ENCODE measurements at places on chromosomes 6 and 20.

- DNase-seq = no peak
- H3K4me3 ChIP-seq = no peak overlapping the region
- peaks cover 2% of the 10 kb centered on the region for H3K4me1 ChIP-seq
- H3K27me3 ChIP-seq = no peaks in the 10 kb centered on the region
- H3K27ac ChIP-seq = no peak overlapping the region
- no peaks in the 10 kb centered on the region for H3K36me3 ChIP-seq
Measured at GRCh38 chr20:15241681-15242080, 904.3 kb upstream of the FLRT3 start.

DNA sequence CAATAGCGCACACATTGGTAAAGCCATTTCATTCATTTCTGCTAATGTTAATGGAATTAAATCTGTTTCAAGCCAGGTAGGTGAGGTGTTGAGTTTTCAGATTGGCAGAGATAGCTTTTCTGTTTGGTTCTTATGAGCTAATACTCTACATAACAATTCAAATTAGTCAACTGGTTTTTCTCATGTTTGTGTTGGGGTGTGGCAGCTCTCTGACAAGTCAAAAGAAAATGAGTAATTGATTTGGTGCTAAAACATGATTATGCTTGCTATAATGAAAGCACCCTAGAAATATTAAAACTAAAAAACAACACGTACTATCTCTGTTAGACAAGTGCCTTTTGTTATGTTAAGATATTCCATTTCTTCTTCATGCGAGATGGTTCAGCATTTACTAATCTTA, 13.6 kb downstream of the PPP1R14C start:
- peaks cover under 1% of the 10 kb centered on the region for H3K4me1 ChIP-seq
- no peak overlapping the region for H3K4me3 ChIP-seq
- H3K27me3 ChIP-seq = peaks cover 15% of the 10 kb centered on the region
- DNase-seq = no peak

DNA sequence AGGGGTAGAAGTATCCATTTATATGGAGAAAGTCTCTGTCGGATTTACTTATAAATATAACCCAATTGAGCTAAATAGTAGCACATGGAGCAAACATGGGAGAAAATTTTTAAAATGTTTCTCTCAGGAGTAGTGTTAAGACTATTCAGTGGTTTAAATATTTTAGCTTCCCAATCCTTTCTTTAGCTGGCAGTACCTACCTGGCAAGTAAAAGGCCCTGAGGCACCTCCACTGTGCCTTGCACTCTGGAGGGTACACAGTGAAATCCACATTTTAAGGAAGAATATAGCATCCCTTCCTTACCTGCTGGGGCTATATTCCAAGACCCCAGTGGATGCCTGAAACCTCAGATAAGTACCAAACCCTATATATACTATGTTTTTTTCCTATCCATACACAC, 124.2 kb downstream of the KLHL32 start:
- peaks cover 8% of the 10 kb centered on the region for H3K4me1 ChIP-seq
- H3K27ac ChIP-seq = no peak overlapping the region
- H3K27me3 ChIP-seq = no peaks in the 10 kb centered on the region
- no peak overlapping the region for H3K4me3 ChIP-seq
- H3K36me3 ChIP-seq = no peaks in the 10 kb centered on the region

DNA sequence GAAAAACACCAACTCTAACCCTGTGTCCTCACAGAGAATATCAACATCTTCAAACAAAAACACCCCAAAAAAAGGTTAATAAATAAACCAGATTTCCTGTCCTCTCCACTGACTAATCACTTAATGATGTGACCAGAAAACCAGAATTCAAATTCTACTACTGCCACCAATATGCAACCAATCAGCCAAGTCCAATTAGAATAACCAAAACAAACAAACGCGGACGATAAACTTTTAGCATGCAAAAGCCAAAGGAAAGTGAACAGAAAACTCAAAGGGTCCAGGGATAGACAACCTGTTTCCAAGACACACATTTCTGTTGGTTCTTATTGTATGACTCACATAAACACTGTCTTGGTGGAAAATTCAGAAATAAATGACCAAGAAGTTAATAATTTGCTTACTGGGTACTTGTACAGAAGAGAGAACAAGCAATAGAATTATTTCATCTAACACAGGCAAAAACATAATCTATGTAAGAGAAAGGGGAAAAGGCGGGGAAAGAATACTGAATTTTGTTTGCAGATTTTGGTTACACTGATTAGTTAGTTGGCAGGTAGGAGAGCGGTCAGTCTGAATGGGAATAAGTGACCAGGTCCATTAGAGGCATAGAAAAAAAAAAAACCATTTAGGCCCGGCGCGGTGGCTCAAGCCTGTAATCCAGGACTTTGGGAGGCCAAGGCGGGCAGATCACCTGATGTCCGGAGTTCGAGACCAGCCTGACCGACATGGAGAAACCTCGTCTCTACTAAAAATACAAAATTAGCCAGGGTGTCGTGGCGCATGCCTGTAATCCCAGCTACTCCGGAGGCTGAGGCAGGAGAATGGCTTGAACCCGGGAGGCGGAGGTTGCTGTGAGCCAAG, 34.1 kb downstream of the HFE start:
- peak overlapping the region; percentile 92 for H3K27ac ChIP-seq
- H3K4me1 ChIP-seq = peaks cover 24% of the 10 kb centered on the region
- H3K4me3 ChIP-seq = peak overlapping the region; percentile 16
- H3K36me3 ChIP-seq = peaks cover 18% of the 10 kb centered on the region
- DNase-seq = no peak

DNA sequence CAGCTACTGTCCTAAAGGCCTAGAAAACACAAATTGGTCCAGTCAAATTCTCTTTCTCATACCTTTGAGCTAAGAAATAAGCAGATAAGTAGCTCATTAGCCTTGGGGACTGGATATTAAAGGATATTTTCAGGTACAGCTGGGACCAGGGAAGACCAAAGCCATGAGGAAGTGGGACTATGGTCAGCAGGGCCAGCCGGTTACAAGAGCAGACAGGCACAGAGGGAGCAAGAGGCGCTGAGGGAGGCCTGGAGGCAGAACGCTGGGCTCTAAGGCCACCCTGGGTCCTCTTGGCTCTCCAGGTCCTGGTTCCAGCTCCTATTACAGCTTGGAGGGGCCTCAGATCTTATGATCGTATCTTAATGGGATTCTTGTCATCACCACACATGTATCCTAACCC, 88.5 kb upstream of the KCNK16 start:
- DNase-seq = no peak
- H3K4me1 ChIP-seq = peaks cover 6% of the 10 kb centered on the region
- H3K27ac ChIP-seq = no peak overlapping the region
- no peak overlapping the region for H3K4me3 ChIP-seq
- no peaks in the 10 kb centered on the region for H3K27me3 ChIP-seq

DNA sequence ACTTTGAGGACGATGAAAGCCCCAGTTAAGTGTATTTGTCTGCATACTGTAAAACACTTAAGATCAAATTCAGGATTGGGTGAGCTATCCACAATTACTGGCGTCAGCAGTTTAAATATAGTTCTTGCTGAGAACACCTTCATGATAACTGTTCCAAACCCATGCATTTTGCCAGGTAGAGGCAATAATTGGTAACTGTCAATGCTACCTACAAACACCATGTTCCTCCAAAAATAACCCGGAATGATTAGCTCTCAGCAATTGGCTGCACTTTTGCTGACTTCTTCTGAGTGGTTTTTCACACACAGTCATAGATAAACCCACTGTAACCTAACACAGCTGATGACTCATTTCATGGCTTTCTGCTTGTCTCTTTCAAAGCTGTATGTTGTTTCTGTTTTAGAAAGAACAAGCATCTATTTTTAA, 1358.6 kb upstream of the GJE1 start:
- H3K27ac ChIP-seq = no peak overlapping the region
- no peaks in the 10 kb centered on the region for H3K27me3 ChIP-seq
- peaks cover 16% of the 10 kb centered on the region for H3K36me3 ChIP-seq
- H3K4me3 ChIP-seq = no peak overlapping the region
- H3K4me1 ChIP-seq = no peaks in the 10 kb centered on the region

GRCh38 chr6:128303870-128304269, 216.5 kb downstream of the PTPRK start:
- H3K4me3 ChIP-seq = no peak overlapping the region
- no peaks in the 10 kb centered on the region for H3K27me3 ChIP-seq
- DNase-seq = no peak
- H3K27ac ChIP-seq = no peak overlapping the region

DNA sequence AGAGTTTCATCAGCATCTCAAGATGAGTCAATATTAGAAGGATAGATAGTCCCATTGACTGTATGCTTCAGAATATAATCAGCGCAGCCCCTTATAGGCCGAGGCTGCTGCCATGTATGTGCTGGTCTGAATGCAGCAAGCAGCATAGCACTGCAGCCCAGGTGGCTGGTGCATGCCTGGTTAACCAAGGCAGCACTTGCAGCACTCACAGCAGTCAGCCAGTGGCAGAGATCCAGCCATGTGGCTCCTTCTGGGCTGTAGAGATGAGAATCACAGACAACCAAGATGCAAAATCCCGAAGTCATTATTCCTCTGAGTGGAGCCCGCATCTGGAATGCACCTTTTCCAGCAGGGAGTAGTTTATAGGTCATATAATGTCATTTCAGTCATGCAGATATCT, 251.9 kb downstream of the UST start:
- H3K27ac ChIP-seq = no peak overlapping the region
- DNase-seq = no peak
- peaks cover 24% of the 10 kb centered on the region for H3K4me1 ChIP-seq
- no peak overlapping the region for H3K4me3 ChIP-seq
- peaks cover 62% of the 10 kb centered on the region for H3K36me3 ChIP-seq
- no peaks in the 10 kb centered on the region for H3K27me3 ChIP-seq

DNA sequence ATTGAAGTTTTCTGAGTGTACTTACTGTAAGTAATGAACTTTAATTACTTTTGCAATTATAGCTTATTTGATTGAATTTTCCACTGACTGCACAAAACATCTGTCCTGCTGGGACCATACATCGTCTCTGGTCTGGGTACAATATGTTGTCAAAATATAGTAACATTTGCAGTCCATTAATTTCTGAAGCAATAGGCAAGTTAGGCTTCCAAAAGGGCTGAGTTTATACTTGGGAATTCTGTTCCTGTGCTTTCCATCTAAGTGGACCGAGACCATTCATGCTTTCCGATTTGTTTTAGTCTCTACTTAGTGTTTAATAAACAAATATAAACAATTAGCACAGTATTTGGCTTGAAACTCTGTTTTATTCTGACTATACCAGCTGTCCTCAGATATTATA, 139.3 kb downstream of the RFPL4B start:
- H3K27ac ChIP-seq = no peak overlapping the region
- no peaks in the 10 kb centered on the region for H3K27me3 ChIP-seq
- H3K36me3 ChIP-seq = no peaks in the 10 kb centered on the region
- no peak overlapping the region for H3K4me3 ChIP-seq

DNA sequence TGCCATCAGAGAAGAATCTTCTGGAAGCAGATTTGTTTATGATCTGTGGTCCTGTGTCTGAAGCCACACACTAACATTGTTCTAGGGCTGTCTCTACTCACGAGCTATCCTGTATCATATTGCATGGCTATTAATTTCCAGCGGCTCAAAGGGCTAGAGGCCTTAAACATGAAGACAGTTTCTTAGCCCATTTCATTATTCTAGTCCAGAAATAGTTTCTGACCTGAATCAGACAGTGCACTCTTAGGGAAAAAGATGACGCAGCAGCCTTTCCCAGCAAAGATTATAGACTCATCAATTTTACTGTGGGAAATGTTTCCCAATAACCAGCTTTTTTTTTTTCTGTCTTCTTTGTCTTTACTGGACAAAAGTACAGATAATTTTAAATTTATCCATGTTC, 105.3 kb upstream of the SUPT3H start:
- H3K27ac ChIP-seq = no peak overlapping the region
- DNase-seq = no peak
- no peaks in the 10 kb centered on the region for H3K4me1 ChIP-seq

DNA sequence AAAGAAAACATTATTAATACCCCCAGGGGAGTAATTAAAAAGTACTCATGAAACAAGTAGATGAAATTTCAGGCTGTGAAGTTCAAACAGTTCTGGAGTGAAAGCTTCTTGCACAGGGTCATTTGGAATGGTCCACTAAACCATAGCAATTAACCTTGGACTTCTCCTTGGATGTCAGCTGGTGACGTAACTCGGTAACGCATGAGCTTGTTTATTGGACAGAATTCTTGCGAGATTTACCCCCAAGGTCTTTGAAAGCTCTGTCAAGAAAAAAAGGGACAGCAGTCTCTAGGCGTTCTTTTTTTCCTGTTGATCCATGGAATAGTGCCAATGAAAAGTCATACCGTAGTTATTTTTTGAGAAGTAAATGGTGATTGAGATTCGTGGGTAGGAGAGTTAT, 2.2 kb downstream of the CD83 start:
- H3K4me1 ChIP-seq = peaks cover 14% of the 10 kb centered on the region
- no peak overlapping the region for H3K27ac ChIP-seq
- no peak overlapping the region for H3K4me3 ChIP-seq
- peaks cover 4% of the 10 kb centered on the region for H3K36me3 ChIP-seq

- no peak overlapping the region for H3K4me3 ChIP-seq
- H3K27ac ChIP-seq = 0 out of 2 replicates have a peak overlapping the region, but pooled peaks have one; percentile 53
- no peak for DNase-seq
- H3K36me3 ChIP-seq = peaks cover 8% of the 10 kb centered on the region
- peaks cover 21% of the 10 kb centered on the region for H3K4me1 ChIP-seq
Measured at GRCh38 chr6:130136798-130137197, 86.0 kb downstream of the SAMD3 start.

DNA sequence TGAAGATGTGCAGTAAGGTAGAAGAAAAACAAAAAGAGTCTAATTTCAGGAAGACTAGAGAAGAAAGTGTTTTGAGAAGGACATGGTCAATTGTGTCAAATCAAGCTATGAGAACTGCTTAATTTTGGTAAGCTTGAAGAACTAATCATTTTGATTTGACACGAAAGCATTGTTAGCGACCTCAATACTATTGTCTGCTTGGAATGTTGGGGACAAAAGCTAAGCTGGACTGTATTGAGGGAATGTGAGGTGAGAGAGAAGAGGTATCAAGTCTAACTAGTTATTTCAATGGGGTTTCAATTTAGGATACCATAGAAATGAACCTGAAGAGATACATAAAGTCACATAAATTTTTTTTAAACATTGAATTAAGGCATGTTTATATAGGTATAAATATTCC, 309.8 kb downstream of the GRIK2 start:
- no peak overlapping the region for H3K4me3 ChIP-seq
- no peaks in the 10 kb centered on the region for H3K27me3 ChIP-seq
- no peak overlapping the region for H3K27ac ChIP-seq
- H3K36me3 ChIP-seq = no peaks in the 10 kb centered on the region
- peaks cover 20% of the 10 kb centered on the region for H3K4me1 ChIP-seq

- H3K4me3 ChIP-seq = no peak overlapping the region
- H3K36me3 ChIP-seq = no peaks in the 10 kb centered on the region
- no peak for DNase-seq
- H3K27ac ChIP-seq = no peak overlapping the region
Measured at GRCh38 chr6:138235205-138235604, 16.9 kb upstream of the PBOV1 start.

GRCh38 chr6:100460650-100461204, 4.0 kb downstream of the SIM1 start:
- H3K4me3 ChIP-seq = peak overlapping the region; percentile 54
- no peak overlapping the region for H3K27ac ChIP-seq

Data from WTC11 (cell line).